ENCODE measurements at places on chromosomes 11 and 22.

DNA sequence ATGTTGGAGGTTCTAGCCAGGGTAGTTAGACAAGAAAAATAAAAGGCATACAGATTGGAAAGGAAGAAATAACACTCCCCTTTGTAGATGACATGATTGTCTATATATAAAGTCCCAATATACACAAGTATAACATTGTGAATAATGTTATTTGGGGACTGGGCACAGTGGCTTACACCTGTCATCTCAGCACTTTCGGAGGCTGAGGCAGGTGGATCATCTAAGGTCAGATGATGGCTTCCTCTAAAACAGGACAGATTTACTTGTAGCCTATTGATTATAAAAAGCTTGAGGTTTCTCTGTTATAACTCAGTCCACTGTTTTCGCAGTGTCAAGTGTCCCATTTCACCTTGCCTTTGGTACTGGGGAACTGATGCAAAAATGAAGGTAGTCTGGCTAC, 19.6 kb downstream of the ATM start:
- no peak for DNase-seq

DNA sequence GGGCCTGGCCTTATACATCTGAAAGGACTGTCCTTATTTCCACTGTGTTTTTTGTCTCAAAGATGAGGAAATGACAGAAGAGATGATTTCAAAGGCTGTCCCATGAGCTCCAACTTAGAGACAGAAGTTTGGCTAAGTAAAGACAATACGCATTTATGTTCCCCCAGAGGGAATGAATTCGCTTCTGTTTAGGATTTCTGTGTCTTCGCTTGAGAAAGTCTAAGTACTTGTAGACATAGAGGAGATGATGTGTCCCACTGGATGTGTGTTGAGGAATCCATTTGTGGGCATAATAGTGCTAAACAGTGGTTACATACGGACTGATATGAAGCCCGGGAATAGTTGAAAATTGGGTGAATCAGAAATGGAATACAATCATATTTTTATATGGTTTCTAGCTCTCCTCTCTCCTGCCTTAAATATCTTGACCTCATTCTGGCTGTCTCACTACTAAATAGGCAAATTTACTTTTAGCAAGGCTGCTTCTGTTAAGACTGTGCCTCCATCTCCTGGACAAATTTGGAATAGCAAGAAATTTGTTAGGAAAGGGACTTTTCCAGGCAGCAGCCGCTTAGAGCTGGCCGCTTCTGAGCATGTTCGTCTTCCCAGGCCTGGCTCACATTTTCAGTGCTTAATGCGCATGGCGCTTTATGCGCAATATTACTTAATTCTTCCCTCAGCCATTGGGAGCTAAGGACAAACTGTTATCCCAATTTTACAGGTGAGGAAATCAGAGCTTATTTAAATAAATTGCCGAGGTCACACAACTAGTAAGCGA, 1.9 kb upstream of the PEX26 start:
- peak; percentile 85 for DNase-seq

DNA sequence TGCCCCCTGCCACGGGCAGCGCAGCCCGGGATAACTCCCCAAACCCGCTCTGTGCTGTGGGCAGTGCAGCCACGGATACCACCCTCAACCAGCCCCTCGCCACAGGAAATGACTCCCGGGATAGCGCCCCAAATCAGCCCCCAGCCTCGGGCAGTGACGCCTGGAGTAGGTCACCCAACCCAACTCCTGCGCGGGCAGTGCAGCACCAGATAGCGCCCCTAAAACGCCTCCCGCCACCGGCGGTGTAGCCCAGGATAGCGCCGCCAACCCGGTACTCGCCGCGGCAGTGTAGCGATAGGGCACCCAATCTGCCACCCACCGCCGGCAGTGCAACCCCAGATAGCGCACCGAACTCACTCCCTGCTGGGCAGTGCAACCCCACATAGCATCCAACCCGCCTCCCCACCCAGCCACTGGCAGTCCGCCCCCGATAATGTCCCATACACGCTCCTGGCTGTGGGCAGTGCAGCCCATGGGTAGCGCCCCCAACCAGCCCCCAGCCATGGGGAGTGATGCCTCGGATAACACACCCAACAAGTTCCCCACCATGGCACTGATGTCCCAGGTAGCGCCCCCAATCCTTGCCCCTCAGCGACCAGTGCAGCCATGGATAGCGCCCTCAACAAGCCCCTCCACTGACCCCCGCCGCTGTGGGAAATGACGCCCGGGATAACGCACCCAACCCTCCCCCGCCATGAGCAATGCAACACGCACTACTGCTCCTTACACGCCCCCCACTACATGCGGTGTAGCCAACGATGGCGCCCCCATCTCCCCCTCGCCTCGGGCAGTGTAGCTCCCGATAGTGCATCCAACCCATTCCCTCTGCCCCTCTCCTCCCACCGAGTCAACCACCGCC, 1.5 kb downstream of the RFPL2 start:
- DNase-seq: no peak

GRCh38 chr22:17779286-17780115, 5.2 kb upstream of the BID start:
- DNase-seq: no peak

DNA sequence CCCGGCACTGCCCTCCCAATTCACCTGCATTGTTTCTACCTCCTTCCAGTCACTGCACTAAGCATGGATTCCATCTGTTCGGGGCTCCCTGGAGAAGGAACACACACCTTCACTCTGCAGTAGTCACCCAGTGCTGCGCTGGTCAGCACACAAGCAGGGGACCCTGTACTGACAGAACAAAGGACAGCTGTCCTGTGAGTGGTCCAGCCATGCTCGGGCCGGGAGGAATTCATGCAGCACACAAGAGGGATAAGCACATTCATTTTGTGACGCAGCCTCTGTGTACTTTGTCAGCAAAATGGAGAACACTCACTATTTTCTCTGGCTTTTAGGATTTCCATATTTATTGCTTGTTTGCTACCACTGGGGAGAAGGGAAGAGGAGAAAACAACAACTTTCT, 167.3 kb downstream of the NTM start:
- DNase-seq: no peak

DNA sequence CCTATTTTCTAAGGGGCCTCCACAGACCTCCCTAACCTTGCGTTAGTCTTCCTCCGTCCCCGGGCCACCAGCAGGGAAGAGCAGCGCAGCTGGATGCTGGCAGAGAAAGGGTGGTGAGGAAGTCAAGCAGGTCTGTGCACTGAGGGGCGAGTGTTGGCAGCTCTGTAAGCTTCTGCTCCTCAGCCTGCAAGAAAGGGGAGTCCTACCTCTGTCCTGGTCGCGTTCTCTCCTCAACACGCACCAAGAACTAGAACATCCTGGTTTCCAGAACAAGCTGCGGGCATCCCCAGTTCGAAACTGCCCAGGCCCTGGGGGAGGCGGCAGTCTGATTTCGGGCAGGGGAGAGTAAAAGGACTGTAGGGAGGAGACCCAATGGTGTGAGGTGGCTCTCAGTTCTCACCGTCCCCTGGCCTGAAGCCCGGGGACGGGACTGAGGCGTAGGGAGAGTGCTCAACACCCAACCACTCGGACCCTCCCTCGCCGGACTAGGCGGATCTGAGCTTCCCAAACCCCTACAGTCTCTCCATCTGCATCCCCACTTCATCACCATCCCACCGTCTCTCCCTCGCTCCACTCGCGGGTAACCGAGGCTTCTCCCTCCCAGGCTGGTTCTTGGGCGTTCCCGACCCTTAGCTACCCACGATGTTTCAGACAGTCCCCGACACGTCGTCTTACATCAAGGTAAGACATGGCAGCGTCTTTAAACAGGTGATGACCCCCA, 7.7 kb upstream of the FLI1 start:
- DNase-seq: no peak

GRCh38 chr22:32722441-32722840, 79.1 kb upstream of the TIMP3 start:
- no peak for DNase-seq
